Activated CD8-positive, alpha-beta memory T cell treated with anti-CD3 and anti-CD28 coated beads for 1 hour (primary cell): ENCODE measurements at places on chromosomes 4 and X.

DNA sequence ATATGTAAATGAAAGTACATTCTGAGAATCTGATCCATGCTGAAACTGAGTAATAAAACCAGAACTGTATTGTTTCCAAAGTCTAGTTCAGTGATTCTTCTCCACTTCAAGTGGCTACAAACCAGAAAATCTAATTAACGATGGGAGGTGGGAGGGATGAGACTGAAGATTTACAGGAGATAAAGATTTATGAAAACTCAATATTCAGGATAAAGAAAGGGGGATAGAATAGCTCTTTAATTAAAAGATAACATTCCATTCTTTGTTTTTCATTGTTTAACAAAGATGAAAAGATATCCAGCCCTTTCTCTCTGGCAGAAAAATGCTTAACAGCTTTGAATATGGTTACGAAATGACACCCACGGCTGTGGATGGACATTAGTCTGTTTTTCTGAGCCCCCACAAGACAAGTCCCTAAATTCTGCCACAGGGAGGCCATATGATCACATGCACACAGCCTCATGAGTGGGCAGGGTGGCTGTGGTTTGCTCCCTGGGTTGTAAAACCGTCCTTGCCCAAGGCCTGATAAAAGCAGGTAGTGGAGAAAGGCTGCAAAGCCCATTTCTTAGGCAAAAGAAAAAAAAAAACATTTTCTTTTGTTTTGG lies 36.4 kb downstream of the TMEM150C start:
- DNase-seq: no peak

DNA sequence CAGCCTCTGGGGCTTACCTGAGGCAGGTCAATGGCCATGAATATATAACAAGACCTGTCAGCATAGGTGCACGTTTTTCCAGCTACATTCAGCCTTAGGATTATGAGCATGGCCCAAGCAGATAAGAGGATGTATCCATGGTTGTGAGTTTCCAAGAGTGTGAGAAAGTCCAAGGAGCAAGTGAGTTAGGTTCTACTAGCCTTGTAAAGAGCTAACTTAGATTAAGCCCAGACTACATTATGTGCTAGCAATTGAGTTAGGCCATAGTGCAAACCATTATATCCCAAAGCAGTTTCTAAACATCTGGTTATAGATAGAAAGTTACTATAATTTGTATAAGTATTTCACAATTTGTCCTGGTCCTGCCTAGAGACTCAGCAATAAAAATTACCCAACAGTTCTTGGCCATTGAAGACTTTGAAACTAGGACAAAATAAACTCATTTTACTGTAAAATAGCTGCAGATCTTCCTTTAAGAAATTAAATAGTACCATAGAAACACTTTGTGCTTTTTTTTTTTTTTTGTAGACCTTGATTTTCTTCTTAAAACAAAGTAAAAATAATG lies 312.0 kb downstream of the CAMK2D start:
- no peak for DNase-seq

DNA sequence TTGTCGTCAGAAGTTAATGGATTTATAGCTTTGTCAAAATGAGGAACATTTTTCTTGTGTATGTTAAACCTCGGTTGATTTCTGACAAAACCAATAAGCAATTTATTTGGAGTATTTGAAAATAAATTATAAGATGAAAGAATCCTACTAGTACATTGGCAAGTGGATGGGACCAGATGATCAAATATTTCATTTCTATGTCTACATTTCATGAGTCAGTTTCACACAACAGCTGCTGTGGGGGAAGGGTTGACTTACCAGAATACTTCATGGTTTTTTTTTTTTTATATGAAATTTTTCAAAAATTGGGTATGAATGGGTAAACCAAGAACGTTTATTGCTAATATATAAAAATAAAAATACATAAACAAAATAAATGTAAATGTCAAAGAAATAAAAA lies 39.4 kb downstream of the RAPGEF2 start:
- DNase-seq: no peak

DNA sequence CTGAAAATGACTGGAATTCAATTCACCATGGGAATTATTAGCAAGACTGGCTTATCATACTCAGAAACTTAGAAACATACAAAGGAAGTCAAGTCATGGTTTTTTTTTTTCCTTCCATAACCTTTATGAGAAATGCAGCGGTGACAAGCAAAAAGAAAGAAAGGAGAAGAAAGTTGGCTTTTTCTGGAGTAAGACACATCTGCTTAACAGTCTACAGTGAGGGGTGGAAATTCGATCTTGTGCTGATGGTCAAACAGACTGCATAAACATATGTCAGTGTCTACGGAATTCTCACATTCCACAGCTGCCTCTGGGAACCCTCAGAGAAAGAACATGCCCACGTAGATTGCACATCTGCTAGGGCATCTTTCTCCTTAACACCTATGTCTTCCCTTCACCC lies 54.6 kb downstream of the PROM1 start:
- DNase-seq: no peak

GRCh38 chrX:150270622-150271021 lies 92.5 kb upstream of the MAMLD1 start:
- no peak for DNase-seq

DNA sequence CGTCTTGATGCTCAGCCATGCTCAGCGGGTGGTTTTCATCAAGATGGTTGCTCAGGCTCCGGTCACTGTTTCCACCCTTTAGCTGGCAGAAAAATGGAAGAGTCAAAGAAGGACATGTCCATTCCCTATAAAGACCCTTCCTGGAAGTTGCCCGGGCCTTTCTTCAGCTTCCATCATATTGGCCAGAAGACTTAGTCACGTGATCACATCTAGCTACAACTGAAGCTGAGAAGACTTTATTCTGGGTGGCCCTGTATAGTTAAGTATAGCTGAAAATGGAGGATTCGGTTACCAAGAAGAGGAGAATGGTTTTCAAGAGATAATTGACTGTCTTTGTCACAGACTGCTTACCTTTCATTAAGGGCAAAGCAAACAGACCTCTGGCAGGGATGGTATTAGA lies 296.7 kb upstream of the CASK start:
- DNase-seq: no peak

GRCh38 chrX:21940356-21940829 lies at the start of gene SMS:
Gene SMS, plus strand, starts transcription at chrX:21940709. Its CDS starts 116 bp downstream, at chrX:21940825.
- no peak for DNase-seq

GRCh38 chr4:113232194-113232593 lies 182.7 kb downstream of the ANK2 start:
- DNase-seq: no peak

- no peak for DNase-seq
Measured at GRCh38 chr4:6999172-7000086, 43.7 kb upstream of the TADA2B start.

DNA sequence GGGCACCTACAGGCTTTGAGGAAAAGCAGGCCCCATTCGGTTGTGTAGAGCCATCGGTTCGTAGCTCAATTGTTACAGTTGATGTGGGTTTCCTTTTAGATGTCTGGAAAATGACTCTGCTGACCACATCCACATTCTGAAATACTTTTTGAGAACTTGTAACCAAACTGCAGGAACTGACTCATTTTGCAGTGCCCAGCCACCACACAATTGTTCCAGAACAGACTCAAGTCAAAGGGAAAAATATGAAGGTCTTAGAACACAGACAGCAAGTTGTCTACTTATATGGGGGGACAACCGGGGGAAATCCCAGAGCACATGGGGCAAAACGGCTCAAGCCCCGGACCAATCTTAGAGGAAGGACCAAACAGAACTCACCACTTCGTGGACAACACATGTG lies 557.6 kb upstream of the DIPK2B start:
- DNase-seq: no peak

- DNase-seq: no peak
Measured at GRCh38 chrX:46643636-46644035, 70.1 kb downstream of the CHST7 start.
